Stimulated activated CD8-positive, alpha-beta memory T cell treated with anti-CD3 and anti-CD28 coated beads, Interleukin-15, amount 100 ng/mL, for 48 hours (primary cell): ENCODE measurements at places on chromosomes 3 and 15.

- no peak for DNase-seq
Measured at GRCh38 chr3:6229778-6230410, 631.0 kb upstream of the GRM7 start.

- DNase-seq, result no peak
Measured at GRCh38 chr3:172746475-172746874, 4.1 kb upstream of the ECT2 start.

DNA sequence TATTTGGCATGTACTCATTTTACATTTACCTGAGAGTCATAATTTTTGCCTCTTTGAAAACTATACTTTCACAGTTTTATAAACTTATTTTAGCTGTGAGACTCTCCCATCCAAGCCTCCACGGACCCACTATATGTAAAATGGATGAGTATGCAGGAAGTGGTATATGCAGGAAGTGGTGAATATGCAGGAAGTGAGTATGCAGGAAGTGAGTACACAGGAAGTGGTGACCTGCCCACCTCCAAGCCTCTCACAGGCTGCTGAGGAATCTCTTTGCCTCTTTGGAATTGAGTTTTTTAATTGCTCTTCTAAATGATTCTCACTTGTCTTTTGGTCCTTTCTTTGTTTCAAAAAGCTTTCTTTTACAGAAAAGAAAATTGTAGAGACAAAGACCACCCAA, 85.2 kb downstream of the KBTBD8 start:
- DNase-seq, result peak; percentile 21

DNA sequence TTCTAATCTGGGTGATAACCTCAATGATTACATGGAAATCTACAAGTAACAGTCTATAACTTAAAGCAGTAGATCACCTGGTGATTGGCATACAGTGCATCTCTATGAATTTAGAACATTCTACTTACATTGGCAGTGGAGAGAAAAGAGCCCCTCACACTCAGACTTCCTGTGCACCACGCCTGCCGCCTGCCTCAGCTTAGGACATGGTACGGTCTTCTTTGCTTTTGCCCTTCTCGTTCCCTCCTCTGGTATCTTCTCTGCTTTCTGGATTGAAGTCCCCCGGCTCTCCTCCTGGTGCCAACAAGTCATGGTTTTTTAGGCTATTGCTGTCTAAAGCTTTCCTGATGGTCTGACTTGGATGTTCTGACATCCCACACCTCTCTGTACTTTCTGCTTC, 7.9 kb upstream of the KCNMB3 start:
- DNase-seq, result no peak

DNA sequence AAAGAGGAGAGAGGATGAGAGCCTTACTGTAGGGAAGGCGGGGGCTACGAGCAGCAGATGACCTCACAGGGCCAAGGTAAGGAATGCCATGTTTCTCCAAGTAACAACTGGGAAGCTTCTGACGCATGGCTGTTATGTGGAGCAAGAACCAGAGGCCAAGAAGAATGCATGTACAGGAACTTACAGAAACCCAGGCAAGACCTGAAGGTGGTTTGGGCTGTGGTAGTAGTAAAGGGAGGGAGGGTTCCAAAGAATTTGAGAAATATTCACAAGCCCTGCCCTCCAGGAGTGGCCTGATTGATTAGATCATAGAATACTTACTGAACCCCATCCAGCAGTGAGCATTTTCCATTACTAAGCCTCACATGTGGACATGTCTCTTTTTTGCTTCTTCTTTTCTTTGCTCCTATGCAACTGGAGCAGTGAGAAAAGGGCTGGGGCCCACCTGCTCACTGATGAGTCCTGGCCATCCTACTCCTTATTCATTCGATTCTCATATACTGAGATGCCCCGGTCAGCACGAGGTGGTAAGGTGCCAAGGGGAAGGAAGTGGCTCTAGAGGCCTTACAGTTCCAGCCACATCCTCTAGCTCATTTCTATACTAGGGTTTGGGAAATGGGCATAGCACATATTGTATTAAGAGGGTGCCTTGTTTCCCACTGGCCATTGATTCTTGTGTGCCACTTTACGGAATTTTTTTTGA, 8.3 kb upstream of the SLC12A8 start:
- no peak for DNase-seq

DNA sequence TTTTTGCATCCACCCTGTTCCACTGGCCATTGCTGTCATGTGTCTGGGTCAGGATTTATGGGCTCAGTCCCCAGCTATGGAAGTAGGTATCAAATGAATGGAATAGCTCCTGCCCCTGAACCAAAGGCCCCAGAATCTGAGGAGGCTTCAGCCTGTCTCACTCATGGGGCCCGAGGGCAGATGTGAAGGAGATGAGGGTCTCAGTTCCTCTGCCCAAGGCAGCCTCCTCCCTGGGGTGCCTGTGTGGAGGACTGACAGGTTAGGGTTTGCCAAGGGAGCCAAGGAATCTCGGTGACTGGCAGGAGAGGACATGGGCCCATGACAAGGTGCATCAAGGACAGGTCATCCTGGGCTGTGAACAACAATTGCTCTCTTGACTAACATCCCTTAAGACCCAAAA, 70.4 kb downstream of the CPN2 start:
- DNase-seq, result no peak
